ENCODE measurements at places on chromosomes 3 and 15.

DNA sequence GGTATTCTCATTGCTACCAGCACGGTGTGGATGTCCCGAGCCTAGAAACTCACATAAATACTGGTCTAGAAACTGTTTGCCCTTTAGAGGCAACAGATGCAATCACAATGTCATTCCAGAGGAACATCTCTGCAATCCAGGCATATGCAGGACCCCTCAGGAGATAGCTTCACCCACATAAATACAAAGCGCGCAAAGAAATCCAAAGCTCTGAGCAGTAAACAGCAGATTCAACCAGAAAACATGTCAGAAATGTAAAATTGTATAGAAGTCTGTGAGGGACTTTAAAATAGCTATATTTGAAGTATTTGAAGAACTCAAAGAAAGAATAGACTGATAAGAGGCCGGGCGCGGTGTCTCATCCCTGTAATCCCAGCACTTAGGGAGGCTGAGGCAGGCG is 291.7 kb downstream of the FAM43A start:
- DNase-seq = no peak

GRCh38 chr3:65597226-65597951 is 441.3 kb downstream of the MAGI1 start:
- no peak for DNase-seq

DNA sequence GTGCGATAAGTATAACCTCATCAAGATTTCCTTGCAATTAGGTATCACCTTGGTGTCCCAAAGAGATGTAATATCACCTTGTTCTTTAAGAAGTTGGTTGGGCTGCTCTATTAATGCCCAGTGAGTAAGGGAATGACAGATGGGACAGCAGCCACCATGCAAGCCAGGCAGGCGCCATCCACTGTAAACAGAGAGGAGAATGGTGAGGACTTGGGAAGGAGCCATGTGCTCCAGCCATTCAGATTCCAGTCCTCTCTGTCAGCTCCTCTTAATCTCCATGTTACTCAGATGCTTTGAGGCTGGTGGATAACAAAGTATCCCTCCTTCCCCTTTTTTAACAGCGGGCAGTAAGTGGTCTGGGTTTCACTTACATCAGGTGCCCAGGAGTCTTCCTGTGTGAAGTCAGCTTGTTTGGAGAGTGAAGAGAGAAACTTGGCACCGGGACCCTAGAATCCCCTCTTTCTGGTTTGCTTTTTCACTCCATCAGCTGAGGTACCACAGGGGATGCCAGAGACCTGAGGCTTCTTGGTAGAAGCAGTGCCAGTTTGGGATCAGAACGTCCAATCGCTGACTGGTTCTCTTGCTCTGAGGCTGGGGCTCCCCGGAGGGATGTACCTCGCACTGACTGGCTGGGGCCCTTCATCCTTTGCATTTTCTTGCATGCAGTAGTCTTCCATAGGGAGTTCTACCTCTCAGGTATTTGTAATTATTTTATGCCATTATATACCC is 29.5 kb downstream of the SLCO3A1 start:
- DNase-seq = no peak

- DNase-seq = no peak
Observed at GRCh38 chr3:118525077-118525476, 509.6 kb downstream of the IGSF11 start.

- no peak for DNase-seq
Observed at GRCh38 chr15:68450192-68450591, 18.2 kb upstream of the ITGA11 start.

DNA sequence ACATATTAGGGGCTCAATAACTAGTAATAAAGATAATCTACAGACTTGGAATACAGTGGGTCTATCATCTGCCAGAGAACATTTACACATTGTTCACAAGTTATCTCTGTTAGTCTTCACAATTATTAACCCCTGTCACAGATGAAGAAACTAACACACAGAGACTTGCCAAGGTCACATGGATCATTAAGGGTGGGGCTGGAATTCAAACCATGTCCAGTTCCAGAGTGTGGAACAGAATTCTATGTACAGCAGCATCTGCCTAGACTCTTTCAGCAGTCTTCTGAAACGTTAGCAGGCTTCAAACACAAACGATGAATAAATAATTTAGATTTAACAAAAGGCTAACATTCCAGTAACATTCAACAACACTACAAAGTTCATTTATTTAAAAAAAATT is 673.9 kb upstream of the NR2F2 start:
- DNase-seq = no peak

DNA sequence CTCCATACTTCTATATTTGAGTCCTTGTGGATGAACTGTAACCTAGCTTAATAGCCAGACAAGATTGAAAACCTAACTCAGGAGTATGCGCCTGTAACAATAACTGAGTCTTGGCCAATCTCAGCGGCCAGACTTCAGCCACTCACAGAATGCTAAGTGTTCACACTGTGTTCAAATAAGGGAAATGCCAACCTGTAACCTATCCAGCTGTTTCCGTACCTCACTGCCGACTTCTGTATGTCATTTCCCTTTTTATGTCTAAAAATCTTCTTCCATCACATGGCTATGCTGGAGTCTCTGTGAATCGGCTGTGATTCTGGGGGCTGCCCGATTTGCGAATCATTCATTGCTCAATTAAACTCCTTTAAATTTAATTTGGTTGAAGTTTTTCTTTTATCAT is 169.2 kb downstream of the NFKBIZ start:
- DNase-seq = no peak

DNA sequence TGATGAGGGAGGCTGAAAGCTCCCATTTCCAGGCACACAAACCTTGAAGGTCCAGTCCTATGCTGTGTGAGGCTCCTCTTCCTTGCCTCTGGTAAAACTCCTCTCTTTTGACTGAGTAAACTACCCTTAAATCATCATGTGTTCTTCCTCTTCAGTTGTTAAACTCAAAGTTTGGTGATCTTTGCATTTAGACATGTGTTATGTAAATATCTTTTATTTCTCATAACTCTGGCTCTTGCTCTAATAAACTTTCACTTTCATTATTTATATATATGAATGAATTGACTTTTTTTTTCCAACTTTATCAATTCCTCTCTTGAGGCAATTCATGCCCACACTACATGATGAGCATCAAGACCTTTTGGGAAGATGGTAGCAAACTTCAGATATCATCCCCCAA is 26.6 kb downstream of the SUCNR1 start:
- no peak for DNase-seq

- DNase-seq = no peak
Observed at GRCh38 chr3:165181556-165181955, 14.6 kb downstream of the SLITRK3 start.

DNA sequence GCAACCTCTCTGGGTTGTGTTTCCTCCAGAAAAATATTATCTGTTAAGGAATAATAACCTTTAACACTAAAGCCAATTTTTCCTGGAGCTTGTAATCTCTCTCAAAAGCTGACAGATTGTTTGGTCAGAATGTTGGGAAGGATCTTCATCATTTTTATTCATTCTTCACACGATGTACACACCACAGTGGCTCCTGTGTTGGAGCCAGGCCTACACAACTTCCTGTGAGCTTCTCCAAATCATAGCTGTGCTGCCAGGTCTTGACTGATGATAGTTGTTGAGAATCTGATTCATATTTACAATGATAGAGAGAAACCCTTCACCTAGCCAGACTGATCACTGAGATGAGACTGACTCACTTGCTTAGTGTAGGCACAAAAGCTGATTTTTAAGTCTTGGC is 151.0 kb upstream of the ROBO2 start:
- no peak for DNase-seq

DNA sequence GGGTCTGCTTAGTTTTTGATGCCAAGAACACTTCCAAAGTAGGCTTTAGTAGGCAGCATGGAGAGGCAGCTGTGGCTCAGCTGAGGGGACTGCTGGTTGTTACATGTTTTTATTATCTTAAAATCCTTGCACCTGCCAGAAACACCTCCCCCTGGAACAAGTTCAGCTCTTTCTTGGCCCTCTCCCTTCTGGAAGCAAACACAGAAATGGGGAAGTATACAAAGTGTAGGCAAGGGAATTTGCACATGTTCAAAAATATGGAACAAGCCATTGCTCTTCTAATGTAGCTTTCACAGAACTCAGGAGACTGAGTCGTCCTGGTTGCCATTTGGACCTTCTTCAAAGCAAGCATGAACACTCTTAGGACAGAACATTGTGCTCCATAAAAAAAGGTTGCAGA is 169.1 kb upstream of the SEMA6D start:
- DNase-seq = no peak

DNA sequence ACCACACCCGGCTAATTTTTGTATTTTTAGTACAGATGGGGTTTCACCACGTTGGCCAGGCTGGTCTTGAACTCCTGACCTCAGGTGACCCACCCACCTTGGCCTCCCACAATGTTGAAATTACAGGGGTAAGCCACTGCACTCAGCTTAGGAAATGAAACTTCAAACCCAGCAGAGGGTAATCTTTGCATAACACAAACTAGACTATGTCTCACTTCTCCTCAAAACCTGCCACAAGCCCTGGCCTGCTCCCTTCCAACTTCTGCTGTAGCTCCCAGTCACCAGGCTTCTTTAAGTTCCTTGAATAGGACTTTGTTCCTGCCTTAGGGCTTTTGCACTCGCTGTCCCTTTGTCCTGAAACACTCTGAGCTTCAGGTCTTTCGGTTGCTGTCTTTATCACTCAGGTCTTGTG is 39.2 kb upstream of the SEMA4B start:
- DNase-seq = no peak

DNA sequence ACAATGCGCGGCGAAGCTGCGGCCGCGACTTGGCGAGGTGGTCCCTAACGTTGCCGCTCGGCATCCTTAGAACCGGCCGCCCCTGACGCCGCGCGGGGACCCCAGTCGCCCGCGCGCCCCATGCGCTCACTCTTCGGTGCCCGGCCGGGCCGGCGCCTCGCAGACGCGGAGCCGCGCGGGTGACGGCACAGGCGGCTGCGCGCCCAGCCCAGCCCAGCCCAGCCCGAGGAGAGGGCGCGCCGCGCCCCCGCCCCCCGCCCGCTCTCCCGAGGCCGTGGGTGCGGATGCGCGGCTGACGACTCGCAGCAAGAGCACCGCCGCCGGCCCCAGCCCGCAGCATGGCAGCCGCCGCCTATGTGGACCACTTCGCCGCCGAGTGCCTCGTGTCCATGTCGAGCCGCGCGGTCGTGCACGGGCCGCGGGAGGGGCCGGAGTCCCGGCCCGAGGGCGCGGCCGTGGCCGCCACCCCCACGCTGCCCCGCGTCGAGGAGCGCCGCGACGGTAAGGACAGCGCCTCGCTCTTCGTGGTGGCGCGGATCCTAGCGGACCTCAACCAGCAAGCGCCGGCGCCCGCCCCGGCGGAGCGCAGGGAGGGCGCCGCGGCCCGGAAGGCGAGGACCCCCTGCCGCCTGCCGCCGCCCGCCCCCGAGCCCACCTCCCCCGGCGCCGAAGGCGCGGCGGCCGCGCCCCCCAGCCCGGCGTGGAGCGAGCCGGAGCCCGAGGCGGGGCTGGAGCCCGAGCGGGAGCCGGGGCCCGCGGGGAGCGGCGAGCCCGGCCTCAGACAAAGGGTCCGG is 437 bp downstream of the KLF13 start:
- DNase-seq = peak; percentile 71

DNA sequence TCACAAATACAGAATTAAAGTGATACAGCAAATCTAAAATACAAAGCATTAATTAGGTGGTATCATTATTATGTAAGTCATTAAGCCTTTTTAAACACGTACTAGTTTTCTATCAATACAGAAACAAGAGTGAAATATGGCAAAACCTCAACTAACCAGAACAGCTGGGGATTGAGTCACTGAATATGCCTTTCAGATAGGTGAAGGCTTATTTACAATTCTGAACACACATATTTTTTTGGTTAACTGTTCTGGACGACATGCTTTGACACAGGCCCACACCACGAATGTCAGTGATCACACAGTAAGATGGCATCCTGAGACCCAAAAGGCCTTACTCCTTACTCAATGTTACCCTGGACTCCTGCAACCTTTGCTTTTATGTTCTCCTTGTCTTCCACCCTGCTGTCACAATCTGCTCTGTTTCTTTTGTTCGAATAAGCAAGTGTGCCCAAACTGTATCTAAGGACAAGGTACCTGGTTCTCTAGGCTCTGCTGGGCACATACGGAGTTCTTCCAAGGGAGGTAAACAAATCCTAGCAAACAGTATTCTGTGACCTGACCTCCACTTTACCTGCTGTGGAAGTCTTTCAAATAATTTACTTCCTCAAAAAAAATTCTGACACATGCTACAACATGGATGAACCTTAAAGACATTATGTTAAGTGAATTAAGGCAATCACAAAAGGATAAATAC is 7.0 kb downstream of the SFMBT1 start:
- no peak for DNase-seq

DNA sequence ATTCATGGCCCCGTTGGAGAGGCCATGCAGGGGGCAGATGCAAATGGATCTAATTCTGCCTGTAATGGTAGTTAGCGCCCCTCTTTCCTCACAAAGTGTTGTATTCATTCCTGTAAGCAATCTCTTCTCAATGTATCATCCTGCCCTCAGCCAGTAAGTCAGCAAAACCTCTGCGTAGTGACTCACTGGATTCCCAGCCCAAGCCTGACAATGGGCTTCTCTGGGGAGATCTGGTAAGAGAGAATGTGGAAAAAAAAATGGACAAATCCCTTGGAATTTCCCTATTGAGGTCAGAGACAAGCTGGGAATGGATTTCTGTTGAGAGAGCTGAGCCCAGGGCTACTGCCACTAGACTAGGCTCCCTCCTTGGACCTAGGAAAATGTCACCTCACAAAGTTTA is 25.4 kb downstream of the ADPGK start:
- no peak for DNase-seq

DNA sequence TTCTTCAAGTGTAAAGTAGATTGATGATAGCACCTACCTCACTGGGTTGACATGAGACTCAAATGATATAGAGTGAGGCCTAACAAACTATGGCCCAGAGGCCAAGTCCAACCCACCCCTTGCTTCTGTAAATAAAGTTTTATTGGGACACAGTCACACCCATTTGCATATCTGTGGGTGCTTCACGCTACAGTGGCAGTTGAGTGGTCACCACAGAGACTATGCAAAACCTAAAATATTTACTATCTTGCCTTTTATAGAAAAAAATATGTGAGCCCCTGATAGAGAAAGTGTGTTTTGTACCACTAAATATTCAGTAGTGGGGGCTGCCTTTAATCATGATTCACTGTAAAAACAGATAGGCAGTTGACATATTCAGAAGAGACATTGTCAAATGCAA is 38.0 kb downstream of the ACAN start:
- DNase-seq = no peak

GRCh38 chr3:133644768-133645167 is 17.0 kb downstream of the TOPBP1 start:
- no peak for DNase-seq

DNA sequence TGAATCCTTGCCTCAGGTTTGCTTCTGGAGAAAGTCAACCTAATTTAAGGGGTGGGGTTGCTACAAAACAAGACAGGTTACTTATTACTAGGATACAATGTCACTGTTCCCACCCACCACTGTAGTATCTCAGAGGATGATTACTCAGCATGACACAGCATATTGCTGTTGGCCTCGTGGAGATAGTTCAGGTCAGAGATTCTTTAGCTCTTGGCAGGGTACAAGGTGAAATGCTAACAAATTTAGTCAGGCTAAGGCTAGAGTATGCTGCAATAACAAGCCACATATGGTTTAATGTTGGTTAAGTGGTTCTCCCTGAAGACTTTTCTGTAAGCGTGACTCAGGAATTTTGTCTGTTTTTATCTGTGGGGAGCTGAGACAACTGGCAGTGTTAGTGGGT is 161.8 kb downstream of the EDEM1 start:
- no peak for DNase-seq

- DNase-seq = no peak
Observed at GRCh38 chr3:69906351-69906966, 93.1 kb upstream of the SAMMSON start.
